ENCODE measurements at places on chromosomes 3 and 15.

- DNase-seq: no peak
Measured at GRCh38 chr15:91407269-91407889, 307.3 kb downstream of the SV2B start.

DNA sequence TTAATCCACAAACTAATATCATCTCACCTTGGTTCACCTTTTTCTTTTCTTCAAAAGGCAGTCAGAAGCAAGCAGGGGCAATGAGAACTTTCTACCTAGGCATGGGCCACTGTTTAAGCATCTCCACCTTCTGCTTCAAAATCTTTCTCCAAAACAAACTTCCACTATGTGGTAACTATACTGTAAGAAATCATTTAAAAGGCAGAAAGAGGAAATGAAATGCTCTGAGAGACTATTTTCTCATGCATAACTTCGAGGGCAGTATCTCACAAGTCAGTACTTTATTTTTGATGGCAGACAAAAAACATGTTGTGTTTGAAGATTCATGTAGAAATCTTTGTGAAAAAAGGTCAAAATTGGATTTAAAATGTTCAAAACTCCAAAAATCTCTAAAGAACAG, 419.7 kb downstream of the ZBTB20 start:
- DNase-seq: no peak

- DNase-seq: no peak
Measured at GRCh38 chr3:61315871-61316270, 64.6 kb upstream of the FHIT start.

DNA sequence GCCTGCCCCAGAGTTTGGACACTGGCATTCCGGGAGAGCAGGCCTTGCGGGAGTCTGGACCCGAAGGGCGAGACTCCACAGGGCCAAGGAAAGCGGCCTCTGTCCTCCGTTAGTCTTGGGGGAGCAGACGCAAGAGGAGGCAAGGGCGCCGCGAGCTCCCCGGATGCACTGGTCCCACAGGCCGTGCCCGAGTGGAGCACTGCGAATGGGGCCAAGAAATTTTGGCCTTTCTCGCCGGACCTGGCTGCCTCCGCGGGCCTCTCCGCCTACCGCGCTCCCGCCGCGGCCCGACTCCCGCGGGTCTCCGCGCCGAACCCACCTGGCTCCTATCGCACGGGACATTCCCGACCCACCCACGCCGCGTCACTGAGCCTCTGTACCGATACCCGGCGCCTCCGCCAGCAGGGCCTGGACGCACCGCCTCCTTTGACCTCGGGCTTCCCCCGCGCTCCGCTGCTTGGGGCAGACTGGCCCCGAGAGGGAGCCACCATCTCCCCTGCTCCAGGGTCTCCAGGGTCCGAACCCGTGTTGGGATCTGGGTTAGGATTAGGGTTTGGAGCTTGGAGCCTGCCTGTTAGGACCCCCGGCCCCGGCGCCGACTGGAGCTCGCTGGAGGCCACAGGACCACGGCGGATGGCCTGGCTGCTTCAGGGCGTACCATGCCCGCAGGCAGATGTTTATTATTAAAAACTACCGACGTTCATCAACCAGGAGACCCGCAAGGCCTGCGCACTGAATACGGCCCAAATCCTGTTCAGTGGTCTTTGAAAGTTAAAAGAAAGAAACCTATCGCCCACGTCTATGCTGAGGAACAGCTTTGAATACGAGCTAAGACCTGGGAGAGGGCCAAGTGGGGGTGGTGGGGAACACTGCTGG, 11.7 kb downstream of the SHOX2 start:
- no peak for DNase-seq

DNA sequence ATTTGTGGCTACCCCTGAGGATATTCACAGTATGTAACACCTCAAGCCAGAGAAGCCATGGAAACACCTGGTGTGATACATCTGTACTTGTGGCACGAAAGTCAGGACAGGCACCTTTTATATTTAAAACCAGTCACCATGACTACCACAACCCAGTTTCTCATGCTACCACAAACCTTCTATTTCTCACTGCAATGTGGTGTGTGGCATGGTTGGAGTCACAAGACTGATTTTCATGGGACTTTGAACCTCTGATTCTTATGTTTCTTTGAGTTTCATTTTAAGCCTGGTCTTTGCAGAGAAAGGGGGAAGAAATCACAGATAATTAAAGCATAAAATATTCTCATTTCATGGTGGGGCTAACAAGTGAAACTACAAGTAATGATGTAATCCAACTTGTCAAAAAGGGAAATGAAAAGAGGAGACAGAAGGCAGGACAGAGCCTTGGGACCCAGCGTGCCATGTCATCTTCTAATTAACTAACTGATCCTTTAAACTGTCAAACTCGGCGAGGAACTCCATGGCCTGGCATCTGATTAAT, 175.9 kb downstream of the PDZRN3 start:
- DNase-seq: no peak

- no peak for DNase-seq
Measured at GRCh38 chr3:52986049-52986448, 59.8 kb downstream of the SFMBT1 start.

GRCh38 chr3:39644176-39644575, 165.2 kb upstream of the MYRIP start:
- no peak for DNase-seq

DNA sequence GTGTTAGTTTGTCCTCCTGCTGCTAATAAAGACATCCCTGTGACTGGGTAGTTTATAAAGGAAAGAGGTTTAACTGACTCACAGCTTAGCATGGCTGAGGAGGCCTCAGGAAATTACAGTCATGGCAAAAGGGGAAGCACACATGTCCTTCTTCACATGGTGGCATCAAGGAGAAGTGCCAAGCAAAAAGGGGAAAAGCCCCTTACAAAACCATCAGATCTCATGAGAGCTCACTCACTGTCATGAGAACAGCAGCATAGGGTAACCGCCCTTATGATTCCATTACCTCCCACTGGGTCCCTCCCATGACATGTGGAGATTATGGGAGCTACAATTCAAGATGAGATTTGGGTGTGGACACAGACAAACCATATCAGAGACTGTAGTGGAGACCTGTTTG, 27.0 kb downstream of the TM2D3 start:
- DNase-seq: no peak

DNA sequence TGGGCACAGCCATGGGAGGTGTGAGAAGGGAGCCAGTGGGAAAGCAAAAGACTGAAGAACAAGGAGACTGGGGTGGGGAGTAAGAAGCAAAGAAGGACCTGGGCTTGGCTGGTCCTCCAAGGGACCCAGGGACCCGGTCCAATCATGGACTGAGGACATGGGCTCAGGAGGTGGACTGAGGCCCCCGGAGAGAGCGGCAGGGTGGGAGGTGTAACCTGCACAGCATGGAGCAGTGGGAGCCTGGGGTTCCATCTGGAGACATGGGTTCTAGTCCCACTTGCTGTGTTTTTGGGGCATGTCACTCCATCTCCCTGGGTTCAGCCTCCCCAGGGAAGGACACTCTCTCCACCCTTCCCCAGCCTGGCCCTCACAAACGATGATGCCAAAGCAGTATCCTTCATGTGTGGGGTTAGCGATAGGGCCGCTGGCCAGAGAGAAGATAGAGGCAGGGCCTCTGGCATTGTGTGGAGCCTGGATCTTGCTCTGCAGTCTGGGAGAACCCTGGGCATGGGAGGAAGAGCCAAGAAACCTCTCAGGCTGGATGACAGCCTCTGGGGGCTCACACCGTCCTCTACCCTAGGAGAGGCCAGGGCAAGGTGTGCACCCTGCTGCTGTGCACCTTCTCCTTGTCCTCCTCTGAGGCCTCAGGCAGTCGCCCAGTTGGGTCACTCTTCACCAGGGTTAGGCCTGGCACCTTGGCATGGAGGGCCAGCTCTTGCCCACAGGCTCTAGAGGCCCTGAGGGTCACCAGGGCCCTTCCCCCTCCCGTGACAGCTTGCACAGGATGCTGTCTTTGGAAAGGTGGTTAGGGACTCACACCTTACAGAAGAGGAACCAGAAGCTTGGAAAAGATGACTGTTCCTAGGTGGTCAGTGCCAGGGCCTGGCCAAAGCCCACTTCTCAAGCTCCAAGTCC, 26.0 kb downstream of the FBXW12 start:
- DNase-seq: no peak

- no peak for DNase-seq
Measured at GRCh38 chr3:55629432-55629831, 142.3 kb upstream of the WNT5A start.

- no peak for DNase-seq
Measured at GRCh38 chr3:53140847-53141845, 10.9 kb upstream of the RFT1 start.

DNA sequence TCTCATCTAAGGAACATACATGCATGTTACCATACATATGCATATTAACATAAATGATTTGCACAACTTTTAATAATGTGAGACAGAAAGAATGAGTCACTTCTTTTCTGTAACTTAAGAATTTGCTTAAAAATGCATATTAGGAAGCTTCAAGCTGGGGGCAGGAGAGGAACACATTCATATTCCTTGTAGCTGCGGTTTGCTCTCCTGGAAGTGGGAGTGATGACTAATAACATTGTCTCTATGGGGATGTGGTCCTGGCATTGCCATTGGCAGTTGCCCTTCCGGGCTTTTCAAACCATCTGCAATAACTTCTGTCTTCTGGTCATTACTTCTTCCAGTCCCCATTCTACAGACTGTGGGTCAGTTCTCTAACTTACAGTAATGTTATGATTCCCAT, 15.6 kb downstream of the CHST2 start:
- no peak for DNase-seq

DNA sequence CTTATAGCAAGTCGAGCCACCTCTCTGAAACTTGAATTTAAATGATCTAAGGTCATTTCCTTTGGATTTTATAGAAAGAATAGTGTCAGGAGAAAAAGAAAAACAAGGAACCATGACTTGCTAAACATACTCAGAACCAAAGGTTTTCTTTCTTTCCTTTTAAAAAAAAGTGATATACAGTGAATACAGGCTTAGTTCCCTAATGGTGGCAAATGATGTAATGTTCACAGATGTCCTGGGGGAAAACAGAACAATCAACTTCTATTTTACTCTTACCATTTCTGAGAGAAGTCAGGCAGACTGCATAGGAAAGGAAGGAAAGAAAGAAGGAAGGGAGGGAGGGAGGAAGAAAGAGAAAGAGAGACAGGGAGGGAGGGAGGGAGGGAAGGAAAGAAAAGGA, 56.5 kb downstream of the ST6GAL1 start:
- no peak for DNase-seq

DNA sequence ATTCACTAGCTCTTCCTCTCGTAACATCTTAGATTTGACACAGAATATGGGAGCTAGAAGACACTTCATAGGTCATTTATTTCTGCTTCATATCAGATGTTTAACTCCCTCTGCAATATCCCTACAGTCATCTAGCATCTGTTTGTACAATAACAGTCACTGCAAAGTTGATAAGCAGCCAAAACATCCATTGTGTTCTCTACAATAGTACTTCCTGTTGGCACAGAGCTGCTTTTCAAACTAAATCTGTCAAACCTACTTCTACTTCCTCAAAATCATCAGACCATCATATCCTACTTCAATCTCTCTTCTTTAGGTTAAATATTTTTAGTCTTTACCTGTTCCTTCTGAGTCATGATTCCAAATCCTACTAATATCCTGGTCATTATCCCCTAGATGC, 233.2 kb downstream of the FGF12 start:
- no peak for DNase-seq

DNA sequence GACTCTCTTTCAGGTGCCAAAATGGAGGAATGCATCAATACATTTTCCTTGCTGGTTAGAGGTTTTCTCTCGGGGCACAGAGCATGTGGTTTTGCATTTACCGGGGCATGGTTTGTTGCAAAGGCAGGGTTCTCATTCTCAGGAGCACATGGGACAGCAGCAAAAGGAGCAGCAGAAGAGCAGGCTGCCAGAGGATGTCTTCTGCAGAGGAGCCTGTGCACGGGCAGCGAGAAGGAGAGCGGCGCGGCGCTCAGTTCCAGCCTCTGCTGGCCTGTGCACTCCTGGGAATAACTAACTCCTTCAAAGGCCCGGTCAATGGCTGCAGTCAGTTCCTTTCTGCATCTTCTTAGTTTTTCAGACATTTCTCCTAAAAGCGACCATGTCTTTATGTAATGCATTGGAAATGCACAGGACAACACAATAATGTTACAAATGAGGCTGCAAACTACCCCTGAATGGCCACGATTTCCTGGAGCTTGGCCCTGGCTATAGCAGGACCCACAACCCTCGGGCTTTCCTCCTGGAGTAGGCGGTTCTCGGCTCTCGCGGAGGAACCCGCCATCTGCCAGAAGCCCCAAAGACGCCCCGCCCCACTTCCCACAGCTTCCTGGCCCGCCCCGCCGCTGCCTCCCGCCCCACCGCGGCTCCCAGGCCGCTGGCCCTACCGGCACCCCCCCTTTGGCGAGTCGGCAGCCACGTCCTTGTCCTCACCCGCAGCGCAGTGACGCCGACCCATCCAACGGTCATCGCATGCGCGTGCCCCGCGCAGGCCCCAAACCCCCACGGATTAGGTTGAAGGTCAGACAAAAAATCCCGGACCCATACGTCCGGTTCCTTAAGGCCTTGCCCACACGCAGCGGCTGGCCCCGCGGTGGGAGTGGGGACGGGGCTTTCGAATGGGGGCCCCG, at the start of gene C3orf62:
TSS of gene C3orf62 (minus strand) at position 758 of the 908 bp plus-strand sequence. CDS start at position 398, 360 bp downstream.
- peak; percentile 78 for DNase-seq

- no peak for DNase-seq
Measured at GRCh38 chr3:129686941-129687340, 80.5 kb upstream of the PLXND1 start.

Measured in stimulated activated CD8-positive, alpha-beta memory T cell treated with anti-CD3 and anti-CD28 coated beads, Interleukin-15, amount 100 ng/mL, for 48 hours (primary cell).